ENCODE measurements at places on chromosomes 6 and 20.
A peak's percentile ranks its signal among the peaks of the same experiment; 100 is the strongest.

DNA sequence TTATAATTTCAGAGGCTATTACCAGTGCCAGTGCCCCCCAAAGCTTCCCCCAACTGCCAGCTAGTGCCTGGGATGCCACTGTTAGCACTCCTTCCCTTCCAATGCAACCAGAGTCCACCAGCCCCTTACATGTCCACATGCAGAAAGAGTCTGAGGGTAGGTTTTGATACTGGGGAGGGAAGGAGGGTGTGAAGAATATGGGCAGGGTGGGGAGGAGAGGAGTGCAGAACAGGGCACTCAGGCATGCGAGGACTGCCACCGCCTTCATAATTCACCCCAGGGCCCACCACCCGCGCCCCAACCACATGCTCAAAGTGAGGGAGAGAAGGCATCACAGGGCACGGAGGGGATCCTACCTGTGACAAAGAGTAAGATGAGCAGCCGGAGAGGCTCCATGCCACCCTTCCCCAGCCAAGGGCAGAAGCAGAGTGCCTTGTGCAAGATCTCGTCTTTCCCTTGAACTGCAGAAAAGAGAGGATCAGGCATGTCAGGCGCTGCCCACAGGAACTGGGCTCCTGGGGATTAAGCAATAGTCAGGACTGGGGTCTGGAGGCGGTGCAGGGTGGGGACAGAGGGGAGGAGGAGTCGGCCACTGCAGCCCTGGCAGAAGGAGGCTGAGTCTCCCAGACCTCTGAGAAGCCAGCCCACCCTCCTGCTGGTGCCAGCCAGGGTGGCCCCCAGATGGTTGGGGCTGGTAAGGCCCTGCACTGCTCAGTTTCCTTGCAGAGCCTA lies at the start of gene TREM2:
TSS of gene TREM2 (minus strand) at position 430 of the 732 bp plus-strand sequence. CDS start at position 396, 34 bp downstream.
- no peak for DNase-seq

GRCh38 chr6:94367316-94367715 lies 948.0 kb upstream of the EPHA7 start:
- no peak for DNase-seq

DNA sequence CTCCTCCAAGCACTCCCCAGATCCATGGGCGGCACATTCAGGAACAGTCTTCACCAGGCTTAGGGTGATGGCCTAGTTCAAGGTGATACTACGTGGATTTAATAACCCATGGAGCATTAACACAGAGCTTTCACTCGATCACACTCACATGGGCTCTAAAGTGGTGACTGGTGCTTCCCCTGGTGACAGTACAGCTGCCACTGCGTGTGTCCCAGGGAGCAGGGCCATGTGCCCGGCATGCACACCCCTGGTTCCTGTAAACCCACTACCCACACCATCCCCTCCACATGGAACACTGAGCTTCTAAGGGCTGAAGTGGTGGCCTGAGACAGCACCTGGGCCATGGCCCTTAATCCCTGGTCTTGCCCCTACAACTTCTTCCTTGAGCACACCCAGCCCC lies 27.8 kb upstream of the APMAP start:
- DNase-seq: no peak

GRCh38 chr6:33787346-33787953 lies 1.5 kb downstream of the LEMD2 start:
- peak; percentile 72 for DNase-seq

DNA sequence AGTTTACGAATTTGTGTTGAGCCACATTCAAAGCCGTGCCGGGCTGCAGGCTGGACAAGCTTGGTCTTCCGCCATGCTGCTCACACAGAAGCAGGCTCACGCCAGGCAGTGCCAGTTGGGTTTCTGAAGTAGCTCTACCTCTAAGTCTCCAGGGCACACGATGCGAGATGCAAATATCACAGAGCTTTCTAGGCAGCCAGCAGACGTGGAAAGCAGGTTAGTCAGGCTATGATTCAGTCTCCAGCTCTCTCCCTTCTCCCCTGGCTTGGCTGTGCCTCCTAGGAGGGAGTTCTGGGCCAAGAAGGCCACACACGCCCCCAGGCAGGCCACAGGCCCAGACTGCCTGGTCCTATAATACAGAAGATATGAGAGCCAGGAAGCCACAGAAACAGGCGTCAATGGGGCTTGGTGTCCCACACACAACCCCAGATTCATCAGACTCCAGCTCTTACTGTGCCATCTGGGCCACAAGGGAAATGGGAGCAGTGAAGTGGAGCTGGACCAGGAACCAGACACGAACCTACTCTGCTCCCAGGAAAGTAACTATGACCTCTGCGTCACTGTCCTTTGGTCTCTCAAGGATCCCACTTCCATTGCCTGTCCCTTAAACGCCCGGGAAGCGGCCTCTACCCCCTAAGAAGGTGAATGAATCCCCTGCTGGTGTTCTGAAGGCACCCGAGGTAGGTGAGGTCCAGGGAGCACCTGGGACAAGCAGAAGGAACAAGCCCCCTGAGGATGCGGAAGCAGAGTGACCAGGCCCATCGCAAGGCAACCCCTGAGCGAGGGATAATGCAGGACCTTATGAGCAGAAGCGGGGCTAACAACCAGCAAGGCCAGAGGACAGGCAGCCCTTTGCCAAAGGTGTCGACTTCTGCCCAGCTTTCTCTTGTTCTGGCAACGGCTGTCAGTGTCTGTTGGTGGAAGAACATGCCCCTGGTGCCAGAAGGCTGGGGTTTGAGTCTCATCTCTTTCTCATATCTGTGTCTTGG lies 61.2 kb downstream of the GFOD1 start:
- peak; percentile 74 for DNase-seq

DNA sequence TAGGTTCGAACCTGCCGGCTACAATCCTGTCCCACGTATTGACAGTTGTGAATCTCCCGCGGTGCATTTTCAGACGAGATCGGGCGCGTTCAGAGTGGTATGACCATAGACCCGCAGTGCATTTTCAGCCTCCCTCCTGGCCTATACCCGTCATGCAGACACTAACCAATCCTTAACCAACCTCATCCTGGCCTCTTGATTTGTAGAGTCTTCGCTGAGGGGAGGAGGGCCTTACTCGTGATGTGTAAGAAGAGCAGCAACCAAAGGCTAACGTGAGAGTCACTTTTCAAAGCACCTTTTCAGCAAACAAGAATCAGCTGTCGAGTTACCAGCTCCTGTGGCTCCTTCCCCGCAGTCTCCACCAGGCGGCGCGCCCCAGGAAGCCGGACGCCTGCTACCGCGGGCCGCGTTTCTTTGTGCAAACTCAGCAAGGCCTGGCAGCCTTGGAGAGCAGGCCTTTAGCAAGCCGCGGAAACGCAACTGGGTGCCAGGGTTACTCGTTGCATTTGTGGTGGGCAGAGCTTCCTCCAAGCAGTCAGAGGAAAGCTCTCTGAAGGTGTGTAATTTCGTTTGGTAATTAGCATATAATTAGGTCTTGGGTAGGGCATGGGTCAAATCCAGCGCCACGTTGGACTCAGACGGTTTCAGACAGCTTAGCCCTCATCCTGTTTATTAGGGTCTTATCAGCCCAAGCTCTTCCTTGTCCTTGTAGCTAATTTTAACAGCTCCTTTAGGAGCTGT lies 139.8 kb downstream of the OR2B2 start:
- DNase-seq: peak; percentile 82
